LNCaP clone FGC (cell line): ENCODE measurements at places on chromosomes 12 and 14.

GRCh38 chr14:75049731-75050201, 1.5 kb downstream of the MLH3 start:
- no peak for DNase-seq

- DNase-seq = no peak
These were observed 68.9 kb downstream of the FSCB start for GRCh38 chr14:44438221-44438620.

DNA sequence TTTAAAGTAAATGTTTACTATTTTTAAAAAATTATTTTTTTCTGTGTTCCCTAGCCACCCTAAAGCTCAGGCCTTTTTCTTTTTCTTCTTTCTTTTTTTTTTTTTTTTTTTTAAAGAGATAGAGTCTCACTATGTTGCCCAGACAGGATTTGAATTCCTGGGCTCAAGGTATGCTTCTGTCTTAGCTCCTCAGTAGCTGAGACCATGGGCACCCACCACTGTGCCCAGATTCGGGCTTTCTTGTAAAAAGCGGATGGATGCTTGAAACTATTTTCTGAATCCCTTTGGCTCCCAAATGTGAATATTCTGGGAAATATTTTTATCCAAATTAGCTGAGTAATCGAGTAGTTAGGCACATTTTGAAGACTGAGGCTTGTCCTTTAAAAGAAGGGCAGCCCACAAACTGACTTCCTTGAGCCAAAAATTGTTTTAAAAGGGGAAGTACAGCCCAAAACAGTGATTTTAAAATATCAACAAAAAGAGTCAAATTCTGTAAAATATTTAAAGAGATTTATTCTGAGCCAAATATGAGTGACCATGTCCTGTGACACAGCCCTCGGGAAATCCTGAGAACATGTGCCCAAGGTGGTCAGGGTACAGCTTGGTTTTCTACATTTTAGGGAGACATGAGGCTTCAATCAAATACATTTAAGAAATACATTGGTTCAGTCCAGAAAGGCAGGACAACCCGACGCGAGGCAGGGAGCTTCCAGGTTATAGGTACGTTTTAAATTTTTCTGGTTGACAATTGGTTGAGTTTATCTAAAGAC, 28.8 kb upstream of the HIGD1C start:
- no peak for DNase-seq

DNA sequence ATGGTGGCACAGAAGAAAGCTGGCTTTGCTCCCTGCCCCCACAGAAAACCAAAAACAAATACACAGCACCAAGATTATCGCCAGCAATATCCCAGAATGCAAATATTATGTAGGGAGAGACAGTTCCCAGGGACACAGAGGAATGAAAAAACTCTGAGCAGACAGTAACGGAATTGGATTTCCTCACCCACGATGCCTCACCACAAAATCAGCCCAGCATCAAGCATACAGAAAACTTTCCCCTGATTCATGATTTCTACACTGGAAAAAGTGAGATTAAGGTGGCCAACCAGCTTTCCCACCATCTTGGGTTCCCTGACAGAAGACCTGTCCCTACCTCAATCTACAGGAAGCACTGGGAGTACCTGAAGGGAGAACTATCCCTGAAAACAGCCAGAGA, 36.6 kb downstream of the PARP11 start:
- no peak for DNase-seq

DNA sequence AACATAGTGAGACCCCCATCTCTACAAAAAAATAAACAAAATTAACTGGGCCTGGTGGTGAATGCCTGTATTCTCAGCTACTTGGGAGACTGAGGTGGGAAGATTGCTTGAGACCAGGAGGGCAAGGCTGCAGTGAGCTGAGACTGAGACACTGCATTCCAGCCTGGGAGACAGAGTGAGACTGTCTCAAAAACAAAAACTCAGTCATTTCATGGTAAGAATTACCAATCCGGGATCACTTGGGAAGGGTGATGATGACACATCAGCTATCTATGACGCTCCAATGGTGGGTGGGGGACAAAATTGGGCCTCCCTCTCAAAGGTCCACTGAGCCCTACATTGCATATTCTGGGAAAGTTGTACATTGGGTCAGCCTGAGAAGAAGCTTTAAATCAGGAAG, 47.7 kb downstream of the SERPINA3 start:
- DNase-seq = no peak

DNA sequence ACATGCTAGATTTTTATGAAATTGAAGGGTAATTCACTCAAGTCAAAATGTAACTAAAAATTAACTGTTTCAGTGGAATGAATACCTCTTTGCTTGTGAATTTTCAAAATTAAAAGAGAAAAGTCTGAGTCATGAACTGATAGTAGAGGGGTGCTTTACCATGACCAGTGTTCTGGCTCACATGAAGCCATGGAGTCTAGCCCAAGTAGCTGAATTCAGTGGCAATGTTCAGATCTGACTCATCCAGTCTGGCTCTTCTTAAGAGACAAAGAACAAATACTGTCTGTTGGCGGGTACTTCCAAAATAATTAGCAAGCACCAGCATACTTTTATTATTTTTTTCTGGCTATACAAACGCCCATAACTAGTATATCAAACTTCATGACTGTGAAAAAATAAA, 366.3 kb upstream of the GARIN6 start:
- no peak for DNase-seq

- no peak for DNase-seq
These were observed 27.4 kb upstream of the SFSWAP start for GRCh38 chr12:131683266-131684014.

DNA sequence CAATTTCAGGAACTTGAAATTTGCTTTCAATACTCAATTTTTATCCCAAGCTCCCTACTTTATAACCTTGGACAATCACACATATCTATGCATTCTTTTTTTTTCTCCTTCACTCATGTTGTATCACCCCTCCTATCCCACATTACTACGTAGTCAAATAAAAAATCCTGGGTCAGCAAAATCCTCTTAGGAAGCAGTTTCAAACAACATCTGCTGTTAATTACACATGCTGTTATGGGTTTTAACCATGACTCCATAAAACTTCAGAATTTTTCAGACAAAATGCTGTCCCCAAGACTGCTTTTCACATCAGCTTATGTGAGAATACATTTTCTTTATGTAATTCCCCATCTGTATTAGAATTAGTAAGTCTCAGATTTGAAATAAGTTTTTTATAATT, 61.7 kb downstream of the LRFN5 start:
- no peak for DNase-seq

DNA sequence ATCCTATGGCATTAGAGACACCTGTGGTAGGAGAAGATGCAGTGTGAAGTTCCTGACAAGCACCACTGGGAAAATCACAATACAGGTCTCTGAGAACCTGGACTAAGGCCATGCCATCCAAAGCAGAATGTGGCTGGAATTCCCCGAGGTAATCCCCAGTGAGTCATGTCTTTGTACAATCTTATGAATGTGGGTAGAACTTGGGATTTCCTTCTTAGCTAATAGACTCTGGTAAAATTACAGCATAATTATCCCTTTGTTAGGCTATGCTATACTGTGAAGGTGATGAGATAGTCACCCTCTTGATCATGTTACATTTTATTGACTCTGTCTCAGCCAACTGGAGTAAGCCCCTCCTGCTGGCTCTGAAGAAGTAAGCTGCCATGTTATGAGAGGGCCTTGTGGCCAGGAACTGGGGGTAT, 224.3 kb upstream of the DCN start:
- no peak for DNase-seq

GRCh38 chr14:74569806-74570591, 42.0 kb downstream of the LTBP2 start:
- no peak for DNase-seq

GRCh38 chr14:50359631-50360030, 37.0 kb downstream of the CDKL1 start:
- DNase-seq = no peak
